ENCODE measurements at places on chromosomes 5 and 9.
A peak's percentile ranks its signal among the peaks of the same experiment; 100 is the strongest.

- DNase-seq = no peak
Observed at GRCh38 chr9:36665387-36665786, 92.7 kb downstream of the MELK start.

GRCh38 chr5:50730841-50731240 is 64.4 kb downstream of the PARP8 start:
- DNase-seq = no peak

DNA sequence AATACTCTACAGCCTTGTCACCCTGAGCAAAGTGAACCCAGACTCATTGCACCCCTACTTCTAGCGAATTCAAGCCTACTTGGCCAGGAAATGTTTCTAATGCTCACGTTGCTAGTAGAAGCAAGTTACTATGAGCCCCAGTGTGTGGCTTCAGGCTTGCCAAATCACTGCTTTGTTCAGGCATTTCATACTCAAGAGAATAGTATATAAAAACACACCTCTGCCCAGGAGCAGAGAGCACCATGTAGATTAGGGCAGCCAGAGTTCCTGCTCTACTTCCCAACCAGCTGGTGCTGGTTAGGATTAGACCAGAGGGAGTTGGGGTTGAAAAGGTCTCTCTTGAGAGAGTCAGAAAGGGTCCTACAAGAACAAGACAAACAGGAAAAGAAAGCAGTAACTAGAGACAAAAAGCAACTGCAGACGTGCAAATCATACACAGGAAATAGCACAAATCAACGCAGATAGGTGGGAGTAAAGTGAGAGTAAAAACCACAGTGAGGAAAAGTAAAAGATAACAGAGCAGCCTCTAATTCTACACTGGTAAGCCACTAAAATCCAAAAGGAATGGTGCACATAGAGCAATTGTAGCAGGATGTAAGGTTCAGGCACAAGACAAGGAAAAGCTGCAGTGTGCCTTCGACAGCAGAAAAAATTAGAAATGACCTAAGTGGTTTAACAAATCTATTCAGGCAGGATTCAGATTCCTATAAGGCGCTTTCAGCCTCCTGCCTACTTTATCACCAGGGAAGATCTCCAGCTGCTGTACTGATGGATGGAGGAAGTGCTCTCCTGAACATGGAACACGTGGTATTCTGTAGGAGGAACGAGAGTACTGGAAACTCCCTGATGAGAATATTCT is 49.6 kb upstream of the KIF2A start:
- no peak for DNase-seq

DNA sequence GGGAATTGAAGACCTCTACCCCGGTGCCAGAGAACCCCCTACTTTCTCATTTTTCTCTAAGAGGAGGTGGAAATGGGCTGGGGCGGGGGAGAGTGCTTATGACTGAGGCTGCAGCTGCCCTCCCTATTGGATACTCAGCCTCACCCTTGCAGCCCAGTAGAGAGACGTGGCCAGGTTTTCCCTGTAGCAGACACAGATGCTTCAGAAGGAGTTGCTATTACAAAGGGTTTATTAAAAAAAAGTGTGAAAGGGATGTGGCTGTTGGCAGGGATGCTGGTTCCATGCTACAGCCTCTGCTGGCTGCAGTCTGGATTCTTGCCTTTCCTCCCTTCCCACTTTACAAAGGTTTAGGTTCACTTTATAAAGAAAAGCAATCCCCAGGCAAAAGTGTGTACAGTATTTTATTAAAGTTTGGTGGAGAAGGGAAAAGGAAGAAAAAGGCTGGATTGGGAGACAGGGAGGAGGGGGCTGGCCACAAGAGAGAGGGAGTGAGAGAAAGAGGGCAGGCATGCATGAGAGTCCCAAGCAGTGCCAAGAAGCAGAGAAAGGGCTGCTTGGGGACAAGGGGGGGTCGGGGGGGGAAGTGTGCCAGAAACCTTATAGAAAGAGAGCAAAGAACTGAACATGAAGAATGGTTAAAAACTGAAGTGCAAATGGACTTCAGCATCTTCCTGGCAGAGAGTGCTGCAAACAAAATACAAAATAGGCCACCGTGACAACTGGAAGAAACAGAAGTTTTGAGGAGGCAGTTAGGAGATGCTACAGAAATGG is 29.5 kb upstream of the NFIB start:
- DNase-seq = no peak

DNA sequence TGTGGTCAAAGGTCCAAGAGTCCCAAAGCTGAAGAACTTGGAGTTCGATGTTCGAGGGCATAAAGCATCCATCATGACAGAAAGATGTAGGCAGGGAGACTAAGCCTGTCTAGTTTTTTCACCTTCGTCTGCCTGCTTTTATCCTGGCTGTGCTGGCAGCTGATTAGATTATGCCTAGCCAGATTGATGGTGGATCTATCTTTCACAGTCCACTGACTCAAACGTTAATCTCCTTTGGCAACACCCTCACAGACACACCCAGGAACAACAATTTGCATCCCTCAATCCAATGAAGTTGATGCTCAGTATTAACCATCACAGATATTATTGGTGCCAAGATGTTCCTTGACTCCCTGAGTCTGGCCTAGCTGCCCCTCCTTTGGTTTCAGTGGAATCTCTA is 530.8 kb upstream of the CLINT1 start:
- DNase-seq = no peak

DNA sequence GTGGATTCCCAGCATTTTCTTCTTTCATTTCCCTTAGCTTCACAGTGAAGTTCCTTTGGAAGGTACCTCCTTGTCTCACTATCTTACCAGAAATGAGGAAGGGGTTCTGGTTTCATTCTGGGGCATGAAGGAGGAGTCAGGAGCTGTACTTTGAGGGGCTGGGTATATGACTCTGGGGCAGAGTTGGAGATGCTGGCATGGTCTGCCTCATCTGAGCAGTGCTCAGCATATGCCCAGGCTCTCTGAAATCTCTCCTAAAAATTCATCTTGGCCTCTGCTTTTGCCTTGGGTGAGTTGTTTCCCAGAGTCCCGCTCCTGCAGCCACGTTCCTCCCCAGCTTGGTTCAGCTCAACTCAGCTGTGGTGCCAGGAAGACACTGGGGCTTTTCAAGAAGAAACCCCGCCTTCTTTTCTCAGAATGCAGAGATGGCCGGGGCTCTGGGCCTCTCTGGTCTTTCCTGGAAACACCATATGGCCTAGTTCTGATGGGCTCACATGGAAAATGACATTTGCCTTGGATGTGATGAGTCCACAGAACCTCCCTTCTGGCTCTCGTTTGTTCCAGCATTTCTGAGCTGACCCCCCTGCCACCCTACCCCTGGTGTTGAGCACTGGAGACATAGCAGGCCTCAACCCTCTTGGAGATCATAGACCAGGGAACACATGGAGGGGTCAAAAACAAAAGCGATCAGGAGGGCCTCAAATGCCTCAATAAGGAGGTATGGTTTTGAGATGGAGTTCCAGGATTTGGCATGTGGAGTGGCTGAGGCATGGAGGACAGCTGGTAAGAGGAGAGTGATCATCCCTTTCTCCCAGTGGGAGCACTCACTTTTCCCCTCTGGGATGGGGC is 12.0 kb upstream of the TGFBR1 start:
- no peak for DNase-seq

GRCh38 chr9:95055851-95056551 is 261.5 kb downstream of the FANCC start:
- no peak for DNase-seq

DNA sequence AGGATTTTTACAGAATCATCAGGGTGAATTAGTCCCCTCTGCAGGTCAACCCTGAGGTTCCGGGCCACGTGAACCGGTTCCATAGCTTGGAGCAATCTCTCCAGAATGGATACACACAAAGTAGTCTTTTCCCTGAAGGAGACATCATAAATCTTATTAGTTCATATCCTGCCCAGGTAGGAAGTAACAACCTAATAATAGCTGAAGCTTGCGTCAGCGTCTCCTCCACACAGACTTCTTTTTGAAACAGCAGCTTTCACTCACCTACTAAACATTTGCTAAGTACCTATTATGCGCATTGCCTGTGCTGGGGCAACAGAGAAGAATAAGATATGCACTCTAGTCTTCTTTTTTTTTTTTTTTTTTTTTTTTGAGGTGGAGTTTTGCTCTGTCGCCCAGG is 9.4 kb downstream of the PSMD5 start:
- DNase-seq = no peak

- no peak for DNase-seq
Observed at GRCh38 chr9:3898461-3899218, 372.8 kb upstream of the RFX3 start.

DNA sequence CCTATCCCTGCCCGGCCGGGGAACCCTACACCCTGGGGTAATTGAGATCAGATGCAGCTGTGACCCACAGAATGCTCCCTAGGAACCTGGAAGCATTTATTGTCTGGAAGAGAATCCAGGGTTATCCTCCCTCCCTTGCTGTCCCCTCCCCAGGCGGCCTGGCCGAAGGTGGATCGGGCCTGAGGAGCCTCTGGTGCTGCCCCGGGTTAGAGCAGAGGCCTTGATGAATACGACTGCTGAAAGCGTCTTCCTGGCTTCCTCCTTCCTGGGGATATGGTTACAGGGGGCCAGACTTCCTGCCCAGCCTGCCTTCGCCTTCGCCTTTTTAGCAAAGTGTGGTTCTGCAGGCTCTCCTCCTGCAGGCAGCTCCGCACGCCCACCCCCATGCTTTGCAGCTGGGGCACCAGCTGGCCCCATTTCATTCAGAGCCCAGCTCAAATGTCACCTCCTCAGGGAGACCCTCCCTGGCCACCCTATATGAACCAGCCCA is 22.5 kb upstream of the PTGS1 start:
- DNase-seq = no peak

DNA sequence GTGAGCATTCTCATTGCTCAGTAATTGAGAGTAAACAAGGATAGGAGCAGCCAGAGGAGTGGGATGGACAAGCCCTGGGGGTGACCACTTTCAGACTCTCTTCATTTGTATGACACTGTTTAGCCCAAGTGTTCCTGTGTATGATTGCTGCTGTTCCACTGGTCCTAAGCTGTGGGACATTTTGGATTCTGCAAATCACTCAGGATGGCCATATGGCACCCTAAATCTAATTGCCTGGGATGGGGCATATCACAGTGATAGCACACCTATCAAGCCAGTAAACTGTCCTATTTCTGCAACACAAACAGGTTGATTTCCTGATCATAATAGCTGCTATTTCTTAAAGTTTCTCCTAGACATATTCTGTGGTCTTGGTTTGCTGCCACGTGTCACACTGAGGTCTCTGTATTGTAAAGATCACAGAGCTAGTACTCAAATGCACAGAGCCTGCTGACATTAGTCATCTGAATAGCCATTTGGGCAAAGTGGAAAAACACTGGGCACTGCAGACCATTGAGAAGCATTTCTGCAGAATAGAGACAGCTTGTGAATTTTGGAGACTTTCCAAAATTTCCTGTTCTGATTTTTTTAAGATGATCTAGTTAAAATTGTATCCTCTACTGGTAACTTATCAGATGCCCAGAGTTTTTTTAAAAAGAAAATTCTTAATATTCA is 320.2 kb downstream of the RFX3 start:
- no peak for DNase-seq

DNA sequence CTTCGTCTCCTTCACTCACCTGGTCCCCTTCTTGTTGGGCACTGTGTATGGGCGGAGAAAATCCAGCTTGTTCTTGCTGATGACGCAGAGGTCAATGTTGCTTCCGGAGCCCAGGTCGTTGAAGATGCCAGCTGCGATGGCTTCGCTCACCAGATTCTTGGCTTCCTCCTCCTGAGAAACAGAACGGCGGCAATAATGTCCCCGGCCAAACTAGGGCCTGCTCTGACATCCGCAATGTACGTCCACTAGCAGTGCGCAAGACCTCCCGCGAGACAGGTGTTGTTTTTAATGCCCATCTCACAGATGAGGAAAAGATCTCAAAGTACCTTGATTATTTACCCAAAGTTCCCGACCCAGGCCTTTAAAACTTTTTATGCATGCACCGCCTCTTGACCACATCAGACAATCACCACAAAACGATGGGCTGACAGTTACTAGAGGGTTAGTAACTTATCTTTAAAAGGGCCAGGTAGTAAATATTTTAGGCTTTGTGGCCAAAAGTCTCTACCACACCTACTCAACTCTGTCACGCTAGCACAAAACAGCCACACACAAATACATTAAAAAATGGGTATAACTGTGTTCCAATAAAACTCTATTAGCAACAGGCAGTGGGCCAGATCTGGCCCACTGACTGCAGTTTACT is 58.4 kb downstream of the PSMB7 start:
- no peak for DNase-seq

- DNase-seq = no peak
Observed at GRCh38 chr9:134545543-134546245, 95.9 kb upstream of the COL5A1 start.

DNA sequence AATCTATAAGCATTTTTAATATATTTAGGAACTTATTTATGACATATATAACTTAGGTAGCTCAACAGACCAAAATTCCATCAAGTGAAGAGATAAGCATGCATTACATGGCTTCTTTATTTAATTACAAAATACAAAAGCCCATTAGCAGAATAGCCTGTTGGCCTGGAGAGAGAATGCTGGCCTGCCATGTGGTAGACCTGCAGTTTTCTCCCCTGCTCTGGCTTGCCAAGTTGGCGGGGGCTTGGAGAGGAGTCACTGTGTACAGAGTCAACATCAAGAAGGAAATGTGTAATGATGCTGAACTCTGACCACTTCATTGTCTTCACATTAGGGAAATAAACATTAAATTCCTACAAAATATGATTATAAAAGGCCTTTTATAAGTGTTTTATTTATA is 69.8 kb upstream of the CNTLN start:
- DNase-seq = peak; percentile 44

DNA sequence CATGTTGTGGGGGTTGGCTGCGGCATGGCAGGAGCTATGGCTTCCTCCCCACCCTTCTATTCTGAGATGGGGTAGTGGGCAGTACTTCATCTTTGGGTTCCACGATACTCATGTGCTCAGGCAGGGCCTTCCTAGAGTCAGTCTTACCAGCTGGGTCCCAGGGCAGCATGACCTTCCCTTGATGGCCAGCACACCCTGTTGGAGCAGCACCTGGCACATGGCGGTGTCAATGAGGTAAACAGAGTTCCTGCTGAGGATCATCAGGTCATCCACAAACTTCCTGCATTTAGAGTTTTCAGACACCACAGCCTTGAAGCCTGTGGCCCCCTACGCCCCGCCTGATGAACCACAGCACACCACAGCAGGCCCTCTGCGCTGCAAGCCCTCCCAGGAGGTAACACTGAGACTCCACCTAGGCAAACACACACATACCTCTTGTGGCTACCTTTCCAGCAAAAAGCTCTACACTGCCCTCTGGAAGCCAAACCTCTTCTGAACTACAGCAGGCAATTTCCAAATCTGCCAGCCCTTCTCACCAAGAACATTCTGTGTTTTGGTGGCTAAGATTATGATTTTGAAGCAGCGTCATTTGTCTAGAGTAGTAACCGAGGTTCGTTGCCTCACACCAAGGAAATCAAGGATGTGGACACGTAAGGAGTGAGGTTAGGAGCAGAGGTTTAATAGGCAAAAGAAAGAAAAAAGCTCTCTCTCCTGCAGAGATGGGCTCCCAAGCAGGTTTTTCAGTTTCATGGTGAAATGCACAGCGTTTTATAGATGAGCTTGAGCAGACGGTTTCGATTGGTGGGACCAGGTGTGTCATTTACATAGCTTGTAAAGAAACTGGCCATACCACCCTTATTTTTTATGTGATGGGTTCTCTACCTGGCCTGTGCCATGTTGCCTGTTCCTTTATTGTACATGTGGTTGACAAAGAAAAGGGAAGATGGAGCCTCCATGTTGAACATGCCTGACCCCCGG is 20.3 kb upstream of the TMEM174 start:
- DNase-seq = no peak
